ENCODE measurements at places on chromosomes 6 and 20.

DNA sequence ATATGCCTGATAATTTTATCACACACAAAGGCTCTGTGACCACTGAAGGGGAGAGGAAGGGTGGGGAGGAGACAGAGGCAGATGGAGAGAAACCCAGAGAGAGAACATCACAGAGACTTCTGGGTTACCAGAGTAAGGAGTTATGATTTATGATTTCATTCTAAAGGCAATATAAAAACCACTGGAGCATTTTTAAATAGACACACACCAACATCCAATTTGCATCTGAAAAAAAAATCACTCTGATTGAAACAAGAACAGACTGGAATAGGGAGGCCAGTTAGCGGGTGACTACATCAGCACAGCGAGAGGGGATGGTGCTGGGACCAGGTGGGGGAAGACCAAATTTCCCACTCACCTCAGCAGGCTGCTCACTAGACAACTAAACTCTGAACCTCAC, 104.8 kb downstream of the AGPAT4 start:
- DNase-seq: no peak

DNA sequence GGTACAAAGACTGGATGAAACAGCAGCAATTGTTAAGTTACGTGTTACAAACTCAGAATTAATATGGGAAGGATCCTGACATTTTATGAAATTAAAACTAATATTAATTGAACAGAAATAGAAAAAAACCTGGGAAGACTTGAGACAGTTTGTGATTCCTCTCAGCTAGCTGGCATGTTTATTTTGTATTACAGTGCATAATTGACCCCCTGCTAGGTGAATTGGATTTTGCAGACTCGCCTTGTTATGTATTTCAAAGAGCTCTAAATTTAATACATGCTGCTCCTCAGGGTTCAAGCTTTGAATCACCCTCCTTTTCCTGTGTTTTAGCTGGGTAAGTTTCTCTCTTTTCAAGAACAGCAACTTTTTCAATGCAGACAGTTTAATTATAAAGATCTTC, 339.4 kb downstream of the PLCB1 start:
- no peak for DNase-seq

DNA sequence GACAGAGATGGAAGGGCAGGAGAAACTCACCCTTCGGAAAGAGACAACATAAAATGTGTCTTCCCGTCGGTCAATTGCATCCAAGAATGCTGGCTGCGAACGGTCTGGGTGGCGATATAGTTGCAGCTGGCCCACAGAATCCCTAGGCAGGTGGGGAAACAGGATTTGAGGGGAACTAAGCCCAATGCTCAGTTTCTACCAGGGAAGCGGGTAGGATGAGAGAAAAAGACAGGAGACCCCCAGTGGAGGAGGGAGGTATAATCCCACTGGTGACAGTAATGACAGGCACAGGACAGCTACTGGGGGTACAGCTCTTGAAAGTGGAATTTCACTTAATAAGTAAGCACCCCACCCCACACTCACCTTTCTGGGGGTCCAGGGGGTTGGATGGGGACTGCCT, 7.5 kb upstream of the TNXB start:
- peak; percentile 28 for DNase-seq

DNA sequence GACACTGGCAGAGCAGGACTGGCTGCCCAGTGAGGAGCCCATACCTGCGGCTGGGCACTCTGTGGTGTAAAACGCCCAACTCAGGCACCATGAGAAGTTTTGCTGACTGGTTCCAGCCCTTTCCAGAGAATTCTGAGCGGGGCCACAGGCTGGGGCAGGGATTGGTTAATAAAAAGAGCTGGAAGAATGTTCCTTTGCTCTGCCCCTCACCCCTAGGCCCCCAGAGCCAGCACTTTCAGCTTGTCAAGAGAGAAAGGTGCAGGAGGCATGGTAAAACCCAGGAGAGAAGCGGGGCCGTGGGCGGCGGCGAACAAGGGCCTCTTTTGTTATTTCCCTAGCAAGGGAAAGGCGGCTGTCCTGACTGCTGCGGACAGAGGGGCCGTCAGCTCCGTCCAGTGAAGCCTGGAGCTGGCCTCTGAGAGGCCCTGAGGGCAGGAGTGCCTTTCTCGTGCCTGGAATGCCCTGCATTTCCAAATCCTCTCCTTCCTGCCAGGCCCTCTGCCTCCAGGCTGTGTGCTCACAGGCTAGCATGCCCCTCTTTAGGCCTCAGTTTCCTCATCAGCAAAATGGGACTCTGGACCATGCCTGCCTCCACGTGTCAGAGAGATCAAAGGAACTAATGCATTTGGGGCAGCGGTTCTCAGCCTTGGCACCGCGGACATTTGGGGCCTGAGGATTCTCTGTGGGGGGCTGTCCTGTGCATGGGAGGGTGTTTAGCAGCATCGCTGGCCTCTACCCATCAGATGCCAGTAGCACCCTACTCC, 12.9 kb downstream of the SLC13A3 start:
- no peak for DNase-seq

DNA sequence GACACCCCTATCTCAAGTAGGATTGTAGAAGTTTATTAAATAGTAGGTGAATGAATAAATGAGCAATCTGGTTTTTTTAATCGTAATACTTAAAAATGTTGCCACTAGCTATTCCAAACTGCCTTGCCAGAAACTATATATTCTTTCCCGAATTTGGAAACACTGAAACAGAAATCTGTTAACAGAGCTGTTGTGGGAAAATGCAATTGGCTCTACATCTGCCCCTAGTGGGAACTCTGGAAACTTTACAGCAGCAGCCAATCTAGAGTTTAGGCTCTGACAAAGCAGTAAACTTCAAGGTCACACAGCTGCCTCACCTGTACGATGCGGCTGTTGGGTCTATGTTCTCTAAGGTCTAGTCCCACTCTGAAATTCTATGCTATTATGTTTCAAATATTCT, 41.7 kb downstream of the SYNE1 start:
- DNase-seq: peak; percentile 19

GRCh38 chr20:34064286-34064685, 47.8 kb downstream of the EIF2S2 start:
- DNase-seq: no peak

DNA sequence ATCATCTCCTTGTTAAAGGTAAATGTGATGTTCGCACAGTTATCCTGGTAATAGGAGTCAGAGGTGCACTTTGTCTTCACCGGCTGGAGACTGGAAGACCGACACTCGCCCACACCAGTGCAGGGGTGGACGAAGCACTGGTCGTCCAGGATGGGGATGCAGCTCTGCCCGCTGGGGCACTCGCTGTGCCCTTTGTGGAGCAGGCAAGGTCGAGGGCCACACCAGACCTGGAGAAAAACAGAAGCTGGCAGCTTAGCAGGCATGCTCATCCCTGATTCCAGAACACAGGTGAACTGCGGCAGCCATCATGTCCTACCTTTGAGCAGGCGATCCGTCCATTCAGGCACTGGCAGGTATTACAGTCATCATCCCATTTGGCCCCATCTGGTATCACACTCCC, 32.3 kb downstream of the JAG1 start:
- no peak for DNase-seq

DNA sequence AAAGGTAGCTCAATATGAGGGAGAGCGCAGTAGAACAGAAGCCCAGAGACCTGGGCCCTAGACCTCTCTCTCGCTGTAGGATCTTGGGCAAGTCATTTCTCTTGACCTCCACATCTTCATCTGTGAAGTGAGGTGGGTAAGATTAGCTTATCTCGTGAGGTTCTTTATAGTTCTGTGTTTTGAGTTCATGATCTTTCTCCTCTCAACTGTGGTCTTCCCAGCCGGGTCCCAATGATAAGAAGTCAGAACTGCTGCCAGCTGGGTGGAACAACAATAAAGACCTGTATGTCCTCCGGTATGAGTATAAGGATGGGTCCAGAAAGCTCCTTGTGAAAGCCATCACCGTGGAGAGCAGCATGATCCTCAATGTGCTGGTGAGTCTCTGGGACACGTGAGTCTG, 6.9 kb downstream of the PSMF1 start:
- no peak for DNase-seq

- DNase-seq: no peak
These were observed 25.7 kb downstream of the KCNK5 start for GRCh38 chr6:39203436-39204159.

- no peak for DNase-seq
These were observed 29.9 kb downstream of the SEL1L2 start for GRCh38 chr20:13960525-13960924.

GRCh38 chr6:129015721-129016120, 132.8 kb downstream of the LAMA2 start:
- DNase-seq: no peak

- DNase-seq: no peak
These were observed 144.8 kb downstream of the TTLL2 start for GRCh38 chr6:167469672-167470071.

- no peak for DNase-seq
These were observed 20.1 kb upstream of the HS3ST5 start for GRCh38 chr6:114362957-114363356.
